ENCODE measurements at places on chromosomes 16 and 17.

DNA sequence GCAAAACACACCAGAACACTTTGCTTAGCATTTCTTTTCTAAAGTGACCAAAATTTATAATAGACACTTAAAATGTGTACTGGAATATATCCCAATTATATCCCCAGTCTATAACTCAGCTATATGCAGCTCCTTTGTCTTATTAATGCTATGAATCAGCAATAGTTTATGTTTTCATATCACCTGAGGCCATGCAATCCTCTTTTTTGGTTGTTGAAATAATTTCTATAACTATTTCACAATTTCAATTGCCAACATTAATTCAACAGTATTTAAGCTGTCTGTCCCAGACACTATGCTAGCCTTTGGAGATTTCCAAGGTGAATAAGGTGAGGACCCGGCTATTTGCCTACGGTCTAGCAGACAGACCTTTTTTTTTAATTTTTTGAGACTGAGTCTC, 17.2 kb upstream of the BMERB1 start:
- no peak for DNase-seq

GRCh38 chr16:63216696-63217423, 1180.6 kb upstream of the CDH8 start:
- no peak for DNase-seq

GRCh38 chr16:50763211-50763610, 21.3 kb downstream of the CYLD start:
- DNase-seq = peak; percentile 36

- DNase-seq = no peak
Observed at GRCh38 chr17:50511058-50511457, 2.8 kb downstream of the MYCBPAP start.

DNA sequence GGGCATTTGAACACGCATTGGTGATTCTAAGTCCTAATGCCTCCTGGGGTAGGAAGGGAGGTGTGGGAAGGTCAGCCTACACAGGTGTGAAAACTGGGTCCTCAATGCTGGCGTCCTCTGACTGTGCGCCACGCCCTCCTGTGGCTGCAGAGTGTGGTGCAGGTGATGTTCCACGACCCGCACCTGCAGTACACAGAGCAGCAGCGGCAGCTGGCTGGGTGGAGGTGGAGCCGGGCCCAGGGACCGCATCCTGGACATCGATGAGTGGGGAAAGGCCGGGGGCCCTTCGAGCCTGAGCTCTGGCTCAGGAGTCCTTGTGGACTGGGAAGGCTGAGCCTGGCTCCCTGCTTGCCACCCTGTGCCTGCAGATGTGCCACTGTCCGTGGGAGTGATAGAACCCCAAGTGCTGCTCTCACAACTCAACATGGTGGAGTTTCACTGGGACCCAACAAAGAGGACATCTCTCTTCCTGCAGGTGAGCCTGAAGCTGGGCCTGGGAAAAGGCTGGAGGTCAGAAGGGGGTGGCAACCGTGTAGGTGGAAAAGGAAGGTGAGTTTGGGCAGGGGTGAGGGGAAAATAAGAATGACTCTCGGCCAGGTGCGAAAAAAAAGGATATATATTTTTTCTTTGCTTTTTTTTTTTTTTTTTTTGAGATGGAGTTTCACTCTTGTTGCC, 14.0 kb upstream of the STAC2 start:
- DNase-seq = no peak

GRCh38 chr17:61084260-61084659, 315.4 kb upstream of the TBX2 start:
- DNase-seq = no peak

DNA sequence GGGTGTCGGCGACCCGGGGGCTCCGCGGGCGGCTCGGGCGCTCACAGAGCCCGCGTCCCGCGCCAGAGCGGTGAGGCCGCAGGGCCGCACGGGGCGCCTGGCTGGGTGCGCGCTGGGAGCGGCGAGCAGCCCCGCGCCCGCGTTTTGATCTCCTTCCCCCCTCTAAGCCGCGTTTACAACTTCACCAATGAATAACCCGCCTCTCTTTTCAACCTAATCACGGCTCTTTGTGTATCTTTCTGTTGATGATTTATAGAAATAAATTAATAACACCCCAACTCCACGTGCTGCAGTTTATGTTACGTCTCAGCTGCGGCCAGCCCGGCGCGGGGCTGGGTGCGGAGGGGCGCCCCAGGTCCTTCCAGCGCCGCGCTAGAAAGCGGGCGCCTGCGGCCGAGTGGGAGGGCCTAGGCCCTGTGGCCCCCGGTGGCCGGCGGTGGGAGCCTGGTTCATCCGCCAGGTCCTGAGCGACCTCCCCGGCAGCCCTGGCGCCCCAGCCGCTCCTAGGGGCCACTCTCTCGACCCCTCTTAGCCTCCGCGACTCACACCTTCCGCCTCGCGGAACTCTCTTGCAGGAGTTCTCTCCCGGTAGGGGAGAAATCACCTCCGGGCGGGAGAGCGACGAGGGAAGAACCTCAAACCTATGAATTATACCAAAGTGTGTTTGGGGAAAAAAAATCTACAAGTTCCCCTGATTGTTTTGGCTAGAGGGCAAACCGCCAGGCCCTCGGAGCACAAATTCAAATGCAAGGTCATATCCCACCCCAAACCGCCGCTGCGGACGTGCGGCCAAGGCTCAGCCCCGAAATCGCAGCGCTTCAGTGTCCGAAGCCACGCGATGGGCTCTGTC, 1.9 kb downstream of the HNF1B start:
- DNase-seq = no peak

DNA sequence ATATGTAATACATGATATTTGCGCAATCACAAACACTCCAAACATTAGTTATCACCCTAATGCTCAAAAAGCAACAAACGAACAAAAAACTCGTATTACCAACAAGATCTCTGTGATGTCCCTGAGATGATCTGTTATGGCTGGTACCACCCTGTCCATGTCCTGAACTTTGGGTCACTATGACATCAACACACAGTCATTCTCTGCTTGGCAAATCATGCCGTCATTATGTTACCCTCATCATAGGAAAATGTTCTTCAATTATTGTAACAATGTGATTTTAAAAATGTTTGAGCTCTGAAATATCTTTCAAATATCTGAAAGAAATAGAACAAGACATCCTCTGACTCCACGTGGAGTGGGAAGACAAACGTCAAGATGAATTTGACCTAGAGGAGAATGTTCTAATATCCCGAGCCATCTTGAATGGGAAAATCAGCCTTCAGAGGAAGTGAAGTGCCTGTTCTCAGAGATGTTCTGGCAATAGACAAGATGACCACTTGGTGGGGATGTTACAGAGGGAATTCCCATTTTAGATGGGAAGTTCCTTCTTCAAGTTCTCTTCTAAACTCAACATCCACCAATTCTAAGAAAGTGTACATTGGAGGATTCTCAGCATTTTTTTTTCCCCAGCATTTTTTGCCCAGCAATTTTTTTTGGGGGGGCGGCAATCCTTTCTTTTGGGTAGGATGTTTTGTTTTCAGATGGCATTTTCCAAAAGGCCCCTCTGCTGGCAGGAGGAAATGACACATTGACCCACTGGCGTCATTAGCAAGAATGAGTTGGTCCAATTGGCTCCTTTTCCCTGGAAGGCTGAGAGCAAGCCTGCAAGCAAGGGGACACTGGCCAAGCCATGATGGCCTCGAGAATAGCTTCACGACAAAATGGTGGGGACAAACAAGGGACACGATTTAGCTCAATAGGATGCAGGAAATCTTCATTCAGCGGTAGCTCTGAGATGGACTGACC, 3.7 kb upstream of the HSD17B2 start:
- peak; percentile 72 for DNase-seq

DNA sequence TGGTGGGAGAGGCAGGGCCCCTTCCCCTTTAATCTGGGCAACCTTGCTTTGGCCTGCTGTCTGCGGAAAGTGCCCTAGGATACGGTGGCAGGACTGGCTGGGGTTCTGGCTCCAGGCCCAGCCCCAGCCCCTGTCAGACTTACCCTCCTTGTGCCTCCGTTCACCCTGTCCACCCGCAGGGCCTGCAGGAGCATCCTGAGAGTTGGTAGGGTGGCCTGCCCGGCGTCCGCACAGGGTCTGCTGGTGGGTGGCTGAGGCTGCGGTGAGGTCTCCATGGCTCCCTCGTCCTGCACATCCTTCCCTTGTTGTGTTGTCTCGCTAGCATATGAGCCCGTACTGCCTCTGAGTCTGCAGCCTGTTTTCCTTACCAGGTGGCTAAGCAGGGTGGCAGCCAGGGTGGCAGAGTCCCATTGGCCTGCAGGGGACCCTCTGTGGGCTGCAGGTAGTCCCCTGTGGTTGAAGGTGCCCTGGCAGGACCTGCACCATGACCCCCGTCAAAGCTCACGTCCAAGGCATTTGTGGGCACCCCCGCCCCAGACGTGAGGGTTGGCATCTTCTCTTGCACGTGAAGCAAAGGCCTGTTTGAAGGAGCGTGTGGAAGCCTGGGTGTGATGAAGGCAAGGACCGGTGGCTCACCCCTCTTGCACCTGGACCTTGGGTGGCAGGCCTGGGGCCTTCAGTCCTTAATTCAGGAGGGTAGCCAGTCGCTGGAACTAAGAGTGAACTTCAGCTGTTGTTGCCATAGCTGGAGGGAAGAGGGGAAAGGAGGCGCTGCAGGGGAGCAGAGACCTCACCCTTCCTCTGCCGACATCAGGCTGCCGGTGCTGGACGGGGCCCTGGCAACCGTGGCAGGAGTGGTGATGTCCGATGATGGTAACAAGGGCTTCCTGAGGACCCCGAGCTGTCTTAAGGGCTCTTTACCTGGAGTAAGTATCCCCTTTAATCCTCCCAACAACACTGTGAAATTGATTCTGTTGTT, 293.7 kb downstream of the SEC14L1 start:
- DNase-seq = no peak

- no peak for DNase-seq
Observed at GRCh38 chr16:66516509-66516807, 33.5 kb downstream of the TK2 start.
